ENCODE measurements at places on chromosomes 11 and 22.
A peak's percentile ranks its signal among the peaks of the same experiment; 100 is the strongest.

GRCh38 chr11:10477690-10478046, 22.6 kb downstream of the AMPD3 start:
- no peak for DNase-seq

- DNase-seq = no peak
Measured at GRCh38 chr11:61972672-61973475, 5.4 kb upstream of the FTH1 start.

- DNase-seq = no peak
Measured at GRCh38 chr22:48803171-48803947, 1024.3 kb downstream of the BRD1 start.

DNA sequence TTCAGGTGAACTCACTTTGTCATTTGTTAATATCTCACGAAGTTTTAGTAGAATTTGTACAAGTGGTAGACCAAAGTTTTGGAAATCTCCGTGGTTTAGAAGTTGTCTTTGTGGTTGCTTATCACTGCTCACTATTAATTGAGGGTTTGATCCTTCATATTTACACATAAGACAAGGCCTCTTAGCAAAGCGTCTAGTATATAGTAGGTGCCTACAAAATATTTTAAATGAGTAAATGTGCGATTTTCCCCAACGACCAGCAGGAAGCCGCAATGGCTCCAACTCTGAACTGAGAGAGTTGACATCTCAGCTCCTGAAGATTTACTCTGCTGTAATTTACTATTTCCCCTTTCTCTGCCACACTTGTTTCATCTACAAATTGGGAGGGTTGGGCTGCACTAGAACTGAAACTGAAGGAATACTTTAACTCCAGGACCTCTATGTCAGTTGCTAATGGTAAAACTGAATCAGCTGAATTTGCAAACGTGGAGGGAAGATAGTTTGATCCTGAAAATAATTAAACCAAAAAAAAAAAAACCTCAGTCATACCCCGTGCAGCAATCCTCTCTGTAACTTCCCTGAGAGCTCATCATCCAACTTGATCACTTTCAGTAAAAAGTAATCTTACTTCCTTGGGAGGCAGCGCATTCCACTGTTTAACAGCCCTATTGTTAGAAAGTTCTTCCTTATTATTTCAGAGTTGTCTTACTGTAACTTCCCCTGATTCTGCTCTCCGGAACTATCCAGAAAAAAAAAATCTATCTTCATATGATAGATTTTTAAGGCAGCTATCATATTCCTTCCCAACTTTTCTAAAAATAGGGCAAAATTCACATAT, 1.3 kb upstream of the SBF2 start:
- DNase-seq = no peak

GRCh38 chr11:114169321-114169749, 109.8 kb downstream of the ZBTB16 start:
- no peak for DNase-seq

DNA sequence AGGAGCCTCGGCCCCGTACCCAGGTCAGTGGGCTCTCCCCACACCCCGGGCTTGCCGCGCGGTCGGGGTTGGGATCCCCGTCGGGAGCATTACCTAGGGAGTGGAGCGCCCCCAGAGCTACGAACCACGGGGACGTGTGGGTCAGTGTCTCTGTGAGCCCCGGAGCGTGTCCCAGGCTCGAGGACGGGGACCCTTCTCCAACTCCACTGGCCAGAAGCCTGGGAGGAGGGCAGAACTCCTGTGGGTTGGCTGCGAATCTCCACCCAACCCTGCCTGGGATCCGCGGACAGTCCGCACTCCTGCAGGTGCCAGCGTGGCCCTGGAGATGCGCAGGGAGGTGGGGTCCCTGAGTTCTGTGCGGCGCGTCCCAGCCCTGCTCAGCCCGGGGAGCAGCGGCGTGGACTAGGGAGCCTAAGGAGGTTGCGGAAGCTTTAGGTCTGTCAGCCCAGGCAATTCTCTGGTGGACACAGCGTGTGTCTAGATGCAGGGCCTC, 346 bp downstream of the PPFIBP2 start:
- DNase-seq = peak; percentile 24

DNA sequence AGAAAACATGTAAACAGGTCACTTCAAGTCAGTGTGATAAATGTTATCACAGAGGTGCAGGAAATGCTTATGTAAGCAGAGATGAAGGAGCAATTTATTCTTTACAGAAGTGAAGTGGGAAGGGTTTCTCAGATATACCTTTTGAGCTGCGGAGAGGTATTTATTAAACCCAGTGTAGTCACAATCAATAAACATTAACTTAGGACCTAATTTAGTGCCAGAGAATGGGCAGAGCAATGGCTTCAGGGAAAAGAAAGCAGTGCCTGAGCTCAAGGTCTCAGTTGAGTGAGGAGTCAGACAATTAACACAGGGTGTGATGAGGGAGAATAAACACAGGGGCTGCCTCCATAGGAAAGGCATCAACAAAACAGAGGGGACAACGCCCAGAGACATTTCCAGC, 1.9 kb downstream of the MS4A5 start:
- no peak for DNase-seq

DNA sequence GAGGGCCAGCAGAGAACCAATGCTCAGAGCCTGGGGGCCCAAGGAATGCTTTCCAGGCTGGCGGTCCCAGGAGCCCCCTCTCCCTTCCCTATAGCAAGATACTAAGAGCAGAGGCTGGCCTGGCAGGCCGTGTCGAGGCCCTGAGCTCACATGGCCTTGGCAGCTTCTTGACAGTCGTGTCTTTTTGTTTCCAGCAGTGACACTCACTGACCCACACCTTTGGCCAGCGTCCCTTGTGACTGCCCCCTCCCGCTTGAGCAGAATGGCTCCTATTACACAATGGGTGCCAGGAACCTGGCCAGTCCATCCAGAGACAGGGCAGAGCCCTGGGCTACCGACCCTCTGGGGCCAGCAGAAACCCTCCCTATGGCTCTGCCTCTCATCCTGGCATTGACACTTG, 6.4 kb upstream of the CCND1 start:
- DNase-seq = peak; percentile 66

DNA sequence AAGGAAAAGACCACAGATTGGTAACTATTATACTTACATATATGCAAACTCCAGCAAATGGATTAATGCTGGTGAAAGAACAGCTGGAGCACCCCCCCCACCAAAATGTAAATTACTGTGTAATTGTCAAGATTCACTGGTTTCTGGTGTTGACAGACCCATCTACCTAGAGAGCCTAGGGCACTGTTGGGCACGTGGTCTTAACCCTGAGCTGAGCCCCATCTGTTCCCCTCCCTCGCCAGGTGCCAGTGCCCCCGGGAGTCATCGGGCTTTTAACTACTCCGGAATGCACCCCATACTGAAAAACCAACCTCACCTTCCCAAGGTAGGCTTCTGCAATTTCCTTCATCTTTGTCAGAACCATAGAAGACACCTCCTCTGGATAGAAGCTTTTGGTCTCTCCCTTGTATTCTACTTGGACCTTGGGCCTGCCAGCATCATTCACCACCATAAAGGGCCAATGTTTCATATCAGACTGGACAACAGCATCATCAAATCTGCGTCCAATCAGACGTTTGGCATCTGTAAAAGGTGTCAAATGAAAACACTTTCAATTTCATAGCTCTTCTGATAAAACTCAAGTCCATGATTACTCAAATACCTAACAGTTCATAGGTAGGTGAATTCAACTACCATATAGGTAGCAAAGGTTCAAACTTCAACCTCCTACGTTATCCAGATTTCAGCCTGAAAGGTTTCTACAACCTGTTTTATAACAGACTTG, 1.5 kb downstream of the HSPA8 start:
- DNase-seq = no peak

- no peak for DNase-seq
Measured at GRCh38 chr11:135073870-135074269, 661.8 kb upstream of the B3GAT1 start.

- DNase-seq = no peak
Measured at GRCh38 chr22:19111140-19111539, 11.1 kb downstream of the DGCR2 start.

DNA sequence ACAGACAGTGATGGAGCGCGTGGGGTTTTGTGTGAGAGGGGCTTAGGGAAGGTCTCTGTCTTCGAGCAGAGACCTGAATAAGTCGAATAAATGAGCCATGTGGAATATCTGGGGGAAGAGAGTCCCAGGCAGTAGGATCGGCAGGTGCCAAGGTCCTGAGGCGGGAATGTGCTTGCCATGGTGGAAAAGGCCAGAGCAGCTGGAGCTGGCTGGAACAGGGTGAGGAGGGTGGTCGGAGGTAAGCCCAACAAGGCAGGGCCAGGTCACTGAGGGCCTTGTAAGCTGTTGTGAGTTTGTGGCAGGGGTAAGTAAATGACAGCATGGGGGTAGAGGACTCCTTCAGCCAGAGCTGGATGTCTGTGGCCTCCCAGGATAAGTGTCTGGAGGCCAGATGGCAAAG, 71.3 kb downstream of the TP53I11 start:
- DNase-seq = no peak

GRCh38 chr22:26131589-26132154, 37.6 kb upstream of the SEZ6L start:
- no peak for DNase-seq

- peak; percentile 43 for DNase-seq
Measured at GRCh38 chr11:111913031-111913861, 712 bp downstream of the HSPB2 start.

Measured in heart left ventricle (tissue), 16 donors.